ENCODE measurements at places on chromosomes 5 and 9.

GRCh38 chr9:38406476-38407186 lies 14.1 kb downstream of the ALDH1B1 start:
- DNase-seq = no peak

DNA sequence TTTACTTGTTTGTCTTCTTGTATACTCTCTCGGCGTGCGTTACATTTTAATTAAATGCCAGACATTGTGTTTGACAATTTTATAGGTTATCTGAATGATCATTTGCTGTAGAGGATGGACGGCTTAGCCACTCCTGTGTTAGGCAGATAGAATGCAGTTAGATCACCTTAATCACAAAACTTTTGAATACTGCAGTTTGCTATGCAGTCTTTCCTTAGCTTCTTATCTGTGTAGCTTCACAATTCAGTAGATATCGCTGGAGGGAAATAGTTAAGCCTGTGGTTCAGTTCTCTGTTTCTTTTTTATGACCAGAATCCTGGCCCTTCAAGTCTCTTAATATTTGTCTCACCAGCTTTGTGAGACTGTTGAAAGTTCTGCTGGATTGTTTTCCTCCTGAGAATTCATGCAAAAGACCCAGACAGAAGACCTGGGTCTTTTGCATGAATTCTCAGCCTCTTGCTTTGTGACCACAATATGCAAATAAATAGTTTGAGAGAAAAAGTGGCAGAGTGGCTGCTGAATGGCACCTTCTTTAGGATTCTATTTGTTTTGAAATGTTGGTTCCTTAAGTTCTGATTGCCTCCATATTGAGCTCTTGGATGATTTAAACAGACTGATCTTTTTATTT lies 40.2 kb downstream of the RASA1 start:
- DNase-seq = no peak

- DNase-seq = no peak
Measured at GRCh38 chr5:84251503-84251902, 133.2 kb downstream of the EDIL3 start.

DNA sequence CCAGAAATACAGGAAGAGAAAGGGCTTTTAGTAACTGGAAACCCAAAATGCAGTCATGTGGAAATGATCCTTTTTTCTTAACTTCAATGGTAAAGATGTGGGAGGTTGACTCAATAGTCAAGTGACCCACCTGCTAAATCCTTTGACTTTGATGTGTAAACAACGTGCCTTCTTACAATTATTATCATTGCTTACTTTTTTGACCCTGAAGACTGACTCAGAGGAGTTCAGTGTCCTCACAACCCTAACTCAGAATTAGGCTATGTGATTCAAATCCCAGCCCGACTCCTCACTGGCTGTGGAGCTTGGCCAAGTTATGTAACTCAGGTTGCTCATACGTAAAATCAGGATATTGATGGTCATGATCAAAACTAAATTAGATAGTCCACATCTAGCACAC lies 27.9 kb downstream of the ANXA1 start:
- peak; percentile 82 for DNase-seq

- DNase-seq = peak; percentile 53
Measured at GRCh38 chr9:99253772-99254431, 31.8 kb downstream of the SEC61B start.

- peak; percentile 88 for DNase-seq
Measured at GRCh38 chr9:35651956-35652828, 1.5 kb upstream of the SIT1 start.

GRCh38 chr9:84652496-84653120 lies 16.9 kb upstream of the NTRK2 start:
- DNase-seq = peak; percentile 14

DNA sequence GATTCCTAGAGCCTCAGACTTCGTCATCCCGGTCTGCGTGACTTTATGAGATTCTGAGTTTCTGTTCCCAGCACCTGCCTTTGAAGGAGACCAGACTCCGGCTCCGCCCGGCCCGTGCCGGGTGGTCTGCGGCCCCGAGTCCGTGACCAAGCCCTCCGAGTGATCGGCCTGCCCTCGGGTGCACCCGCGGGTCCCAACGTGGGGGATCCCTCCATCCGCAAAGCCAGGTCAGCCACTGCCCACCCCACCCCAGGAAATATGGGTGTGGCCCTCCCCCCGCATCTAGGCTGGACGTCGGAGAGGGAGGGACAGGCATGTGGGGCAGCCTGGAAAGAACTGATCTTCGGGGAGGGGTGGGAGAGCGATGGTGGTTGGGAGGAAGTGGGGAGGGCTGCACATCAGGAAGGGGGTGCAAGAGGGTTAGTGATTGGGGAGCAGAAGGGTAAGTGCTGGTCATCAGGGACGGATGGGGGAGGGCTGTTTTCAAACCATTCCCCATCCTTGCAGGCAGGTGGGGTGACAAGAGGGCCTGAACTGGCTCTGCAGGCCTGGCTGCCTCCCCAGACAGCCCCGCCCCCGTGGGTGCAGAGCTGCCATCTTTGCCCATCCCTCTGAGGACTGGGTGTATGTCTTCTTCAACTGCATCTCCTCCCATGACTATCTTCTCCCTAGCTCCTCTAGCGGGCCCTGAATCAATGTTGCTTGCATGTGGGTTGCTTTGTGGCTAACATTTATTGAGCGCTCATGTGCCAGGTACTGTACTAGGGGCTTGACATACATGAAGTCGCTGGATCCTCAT lies 747 bp downstream of the LRSAM1 start:
- peak; percentile 74 for DNase-seq

- DNase-seq = no peak
Measured at GRCh38 chr5:176608937-176609723, 826 bp downstream of the GPRIN1 start.

- DNase-seq = no peak
Measured at GRCh38 chr9:68919661-68920060, 94.3 kb downstream of the PRKACG start.

DNA sequence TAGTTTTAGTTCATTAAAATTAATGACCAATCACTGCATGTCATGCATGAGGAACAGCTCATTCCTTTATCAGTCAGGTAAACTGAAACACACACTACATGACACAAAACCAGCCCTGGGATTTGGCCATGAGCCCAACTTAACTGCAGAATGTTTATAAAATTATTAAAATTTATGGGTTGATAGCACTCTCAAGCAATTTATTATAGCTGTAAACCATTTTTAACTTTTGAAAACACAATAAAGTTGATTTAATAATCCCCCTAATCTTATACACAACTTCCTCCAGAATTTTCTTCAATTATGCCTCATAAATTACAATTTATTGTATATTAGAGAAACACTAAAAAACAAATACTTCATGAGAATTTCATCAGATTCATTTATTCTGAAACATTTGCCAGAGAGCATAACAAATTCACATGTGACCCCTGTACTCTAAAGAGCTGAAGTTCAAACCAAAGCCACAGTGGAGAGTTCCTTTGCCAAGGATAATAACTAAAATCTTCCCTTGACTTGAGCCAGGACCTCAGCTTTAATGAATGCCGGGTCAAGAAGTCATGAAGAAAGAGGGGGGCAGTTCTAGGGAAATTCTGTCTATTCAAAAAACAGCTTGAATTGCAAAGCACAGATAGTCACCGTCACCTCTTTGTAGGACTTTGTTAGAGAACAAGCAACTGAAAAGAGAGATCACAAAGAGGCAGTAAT lies 763.7 kb upstream of the GRAMD2B start:
- DNase-seq = no peak

DNA sequence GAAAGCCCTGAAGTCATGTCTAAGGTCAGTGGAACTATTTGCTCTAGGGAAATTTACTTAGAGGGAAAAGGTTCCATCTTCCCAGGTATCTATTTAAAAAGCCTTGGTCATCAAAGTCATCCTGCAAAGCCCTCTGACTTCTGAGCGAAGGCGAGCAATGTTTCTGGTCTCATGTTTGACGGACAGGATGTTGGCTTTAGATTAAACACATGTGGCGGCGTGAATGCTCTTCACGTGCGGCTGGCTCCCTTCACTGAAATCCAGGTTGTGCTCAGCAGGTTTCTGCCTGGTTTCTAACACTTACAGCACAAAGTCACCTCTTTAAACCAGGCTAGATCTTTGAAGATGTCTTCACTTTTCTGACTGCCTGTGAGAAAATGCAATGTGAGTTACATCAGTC lies 5.7 kb upstream of the ZBTB34 start:
- DNase-seq = no peak

DNA sequence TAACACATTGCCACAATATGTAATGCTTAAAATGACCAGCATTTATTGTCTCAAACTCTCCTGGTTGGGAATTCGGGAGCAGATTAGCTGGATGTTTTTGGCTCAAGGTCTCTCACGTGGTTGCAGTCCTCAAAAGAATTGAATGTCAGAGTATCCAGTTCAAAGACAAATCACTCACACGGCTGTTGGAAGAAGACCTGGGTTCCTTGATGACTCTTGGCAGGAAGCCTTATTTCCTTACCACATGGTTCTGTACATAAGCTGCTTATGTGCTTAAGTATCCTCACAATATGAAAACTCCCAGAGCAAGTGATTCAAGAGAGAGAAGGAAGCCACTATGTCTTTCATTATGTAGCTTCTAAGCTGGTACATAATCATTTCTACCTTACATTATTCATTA lies 230.3 kb upstream of the PTPRD start:
- no peak for DNase-seq

- peak; percentile 93 for DNase-seq
Measured at GRCh38 chr9:104506565-104506964, 2.5 kb downstream of the OR13F1 start.

DNA sequence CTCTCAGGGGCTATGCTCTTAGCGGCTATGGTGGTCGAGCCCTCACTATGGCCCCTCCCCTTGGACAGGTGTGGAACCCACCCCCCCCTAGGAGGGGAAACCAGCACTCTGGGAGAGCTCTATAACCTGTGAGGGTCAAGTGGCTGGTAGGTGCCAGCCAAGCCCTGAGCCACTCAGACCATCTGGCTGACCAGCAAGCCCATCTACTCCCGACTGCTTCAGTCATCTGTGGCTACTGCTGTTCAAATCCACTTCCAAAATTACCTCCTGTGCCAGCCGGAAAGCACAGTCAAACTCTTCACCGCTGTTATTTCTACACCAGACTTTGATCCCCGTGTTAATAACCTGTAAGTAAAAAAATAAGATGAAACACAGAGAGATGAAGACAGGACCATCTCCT lies 28.5 kb downstream of the NSUN2 start:
- DNase-seq = no peak

DNA sequence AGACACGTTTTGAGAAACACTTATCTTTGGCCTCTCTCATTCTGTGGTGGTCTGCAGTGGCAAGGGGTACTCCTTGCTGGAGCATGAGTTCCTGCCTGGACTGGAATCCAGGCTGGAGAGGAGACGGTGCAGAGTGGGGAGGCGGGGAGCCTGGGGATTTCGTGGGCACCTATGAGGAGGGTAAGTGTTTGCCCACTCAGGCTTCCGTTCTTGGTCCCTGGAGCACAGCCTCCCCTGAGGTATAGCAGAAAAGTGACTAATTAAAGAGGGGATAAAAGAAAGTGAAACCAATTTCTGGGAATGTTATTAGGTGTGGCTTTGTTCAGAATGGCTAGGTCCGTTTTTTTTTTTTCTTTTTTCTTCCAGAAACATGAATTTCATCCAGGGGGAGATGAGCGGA lies 90.8 kb downstream of the ARHGAP26 start:
- DNase-seq = no peak

DNA sequence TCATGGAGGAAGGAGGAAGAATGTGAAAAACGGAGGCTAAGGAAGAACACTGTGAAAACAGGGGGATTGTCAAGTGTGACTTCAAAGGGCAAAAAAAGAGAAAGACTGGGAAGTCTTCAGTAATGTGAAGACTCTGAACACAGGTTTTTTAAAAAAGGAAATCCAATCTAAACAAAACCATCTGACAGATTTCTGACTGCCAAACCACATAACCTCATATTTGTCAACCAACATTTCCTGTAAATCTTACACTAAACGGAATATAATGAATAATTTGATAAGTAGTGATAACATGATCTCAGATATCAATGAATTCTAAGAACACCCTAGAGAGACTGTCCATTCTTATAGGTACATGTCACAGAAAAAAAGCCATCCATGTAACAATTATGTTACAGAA lies 124.7 kb downstream of the FBN2 start:
- DNase-seq = no peak

DNA sequence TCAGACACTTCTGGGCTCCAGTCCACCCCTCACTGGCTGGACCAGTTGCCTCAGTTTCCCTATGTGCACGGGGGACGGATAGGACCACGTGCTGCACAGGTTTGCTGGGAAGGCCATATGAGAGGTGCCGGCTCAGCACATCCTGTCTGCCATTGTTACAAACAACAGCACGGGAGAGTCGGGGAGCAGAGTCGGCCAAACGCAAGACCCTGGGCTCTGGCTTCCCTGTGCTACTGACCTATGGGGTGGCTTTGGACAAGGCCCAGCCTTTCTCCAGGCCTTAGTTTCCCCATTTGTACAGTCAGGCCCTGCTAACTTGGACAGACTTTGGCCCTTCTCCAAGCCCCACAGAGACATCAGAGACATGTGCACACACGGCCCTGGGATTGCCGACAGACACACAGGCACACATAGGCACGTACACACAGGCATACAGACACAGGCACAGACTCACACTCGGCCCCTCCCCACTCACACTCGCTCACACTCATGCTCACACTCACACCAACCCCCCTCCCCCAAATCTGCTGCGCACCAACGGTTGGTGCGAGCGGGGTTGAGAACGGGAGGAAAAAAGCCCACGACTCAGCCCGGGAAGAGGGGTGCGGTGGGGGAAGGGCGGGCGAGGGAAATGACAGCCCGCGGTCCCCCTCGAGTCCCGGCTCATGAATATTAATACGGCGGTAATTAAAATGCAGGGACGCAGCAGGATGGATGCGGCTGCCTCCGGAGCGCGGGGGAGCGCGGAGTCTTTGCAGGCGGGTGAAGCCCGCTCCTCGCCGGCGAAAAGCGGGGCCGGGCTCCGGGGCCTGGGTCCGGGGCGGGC lies 133.0 kb downstream of the C9orf50 start:
- peak; percentile 66 for DNase-seq

DNA sequence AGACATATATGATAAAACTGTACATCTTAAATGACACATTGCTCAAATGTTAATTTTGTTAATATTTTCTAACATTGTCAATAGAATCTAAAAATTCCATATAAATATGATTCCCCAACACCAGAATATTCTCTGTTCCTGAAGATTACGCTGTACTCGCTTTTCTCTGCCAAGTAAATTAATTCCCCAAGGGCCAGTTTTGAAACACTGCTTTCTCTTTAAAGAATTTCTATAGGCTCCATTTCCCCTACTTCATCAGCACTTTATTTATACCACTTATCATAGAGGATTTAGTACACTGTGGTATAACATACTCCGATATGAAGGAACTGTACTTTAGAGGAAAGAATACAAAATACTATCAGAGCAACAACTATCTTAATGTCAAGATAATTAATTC lies 101.4 kb upstream of the ACOT12 start:
- no peak for DNase-seq

GRCh38 chr9:98807814-98808195 lies 335 bp downstream of the GALNT12 start:
- DNase-seq = peak; percentile 19

GRCh38 chr5:160846642-160847041 lies 5.4 kb downstream of the ATP10B start:
- no peak for DNase-seq

GRCh38 chr9:98438666-98439065 lies 183.2 kb upstream of the TBC1D2 start:
- no peak for DNase-seq

GRCh38 chr9:95494022-95494415 lies 22.8 kb downstream of the PTCH1 start:
- DNase-seq = no peak

- no peak for DNase-seq
Measured at GRCh38 chr9:100699668-100700067, 121.8 kb downstream of the CAVIN4 start.

Measured in epithelial cell of esophagus (primary cell).